ENCODE measurements at places on chromosomes 1 and 21.

DNA sequence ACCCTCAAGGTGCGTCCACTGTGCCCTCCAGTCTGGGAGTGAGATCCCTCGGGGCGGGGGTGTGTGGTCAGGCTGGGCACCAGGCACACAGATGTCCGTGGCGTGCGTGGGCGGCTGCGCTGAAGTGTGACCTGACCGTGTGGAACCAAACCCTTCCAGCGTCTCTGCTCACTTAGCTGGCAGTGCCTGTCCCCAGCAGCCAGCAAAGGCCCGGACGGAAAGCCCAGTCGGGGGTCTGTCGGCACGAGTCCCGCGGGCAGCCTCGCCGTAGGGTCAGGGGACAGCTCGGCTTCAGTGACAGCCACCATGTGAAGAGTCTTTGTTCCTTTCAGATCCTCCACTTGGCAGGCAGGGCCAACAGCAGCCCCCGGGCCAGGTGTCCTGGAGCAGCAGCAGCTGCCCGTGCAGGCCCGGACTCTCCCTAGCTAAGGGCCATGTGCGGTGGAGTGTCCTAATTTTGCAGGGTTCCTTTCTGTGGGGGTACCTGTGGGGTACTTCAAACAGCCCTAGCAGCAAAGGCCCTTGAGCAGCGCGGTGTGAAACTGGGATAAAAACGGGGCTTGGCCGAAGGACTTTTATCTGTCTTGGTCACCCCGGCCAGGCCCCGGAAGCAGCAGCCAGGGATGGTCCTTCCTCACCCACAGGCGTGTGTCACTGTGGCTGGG lies 11.6 kb downstream of the TTLL10 start:
- no peak for DNase-seq

DNA sequence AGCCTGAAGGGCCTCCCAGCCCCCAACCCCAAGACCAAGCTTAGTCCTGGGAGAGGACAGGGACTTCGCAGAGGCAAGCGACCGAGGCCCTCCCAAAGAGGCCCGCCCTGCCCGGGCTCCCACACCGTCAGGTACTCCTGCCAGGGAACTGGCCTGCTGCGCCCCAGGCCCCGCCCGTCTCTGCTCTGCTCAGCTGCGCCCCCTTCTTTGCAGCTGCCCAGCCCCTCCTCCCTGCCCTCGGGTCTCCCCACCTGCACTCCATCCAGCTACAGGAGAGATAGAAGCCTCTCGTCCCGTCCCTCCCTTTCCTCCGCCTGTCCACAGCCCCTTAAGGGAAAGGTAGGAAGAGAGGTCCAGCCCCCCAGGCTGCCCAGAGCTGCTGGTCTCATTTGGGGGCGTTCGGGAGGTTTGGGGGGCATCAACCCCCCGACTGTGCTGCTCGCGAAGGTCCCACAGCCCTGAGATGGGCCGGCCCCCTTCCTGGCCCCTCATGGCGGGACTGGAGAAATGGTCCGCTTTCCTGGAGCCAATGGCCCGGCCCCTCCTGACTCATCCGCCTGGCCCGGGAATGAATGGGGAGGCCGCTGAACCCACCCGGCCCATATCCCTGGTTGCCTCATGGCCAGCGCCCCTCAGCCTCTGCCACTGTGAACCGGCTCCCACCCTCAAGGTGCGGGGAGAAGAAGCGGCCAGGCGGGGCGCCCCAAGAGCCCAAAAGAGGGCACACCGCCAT lies 21.9 kb upstream of the ARF1 start:
- DNase-seq, result no peak

DNA sequence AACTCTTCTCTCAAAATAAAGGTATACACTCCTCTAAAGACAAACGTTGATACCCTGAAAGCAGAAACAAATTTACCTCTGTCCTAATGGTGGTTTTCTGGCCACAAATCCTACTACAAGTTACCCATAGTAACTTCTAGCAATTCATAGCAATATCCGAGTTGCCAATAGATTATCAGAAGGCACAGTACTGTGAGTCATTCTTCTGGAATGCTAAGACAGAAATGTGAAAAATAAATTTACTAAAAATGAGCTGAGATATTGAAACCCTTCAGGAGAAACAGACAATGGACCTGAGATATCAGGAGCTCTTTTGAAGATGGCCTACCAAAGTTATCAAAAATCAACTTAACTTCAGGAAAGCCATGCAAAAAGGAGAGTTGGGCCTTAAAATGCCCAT lies 715.0 kb upstream of the ADAMTS5 start:
- no peak for DNase-seq

GRCh38 chr21:38504066-38504465 lies 5.8 kb upstream of the ERG start:
- DNase-seq, result no peak

DNA sequence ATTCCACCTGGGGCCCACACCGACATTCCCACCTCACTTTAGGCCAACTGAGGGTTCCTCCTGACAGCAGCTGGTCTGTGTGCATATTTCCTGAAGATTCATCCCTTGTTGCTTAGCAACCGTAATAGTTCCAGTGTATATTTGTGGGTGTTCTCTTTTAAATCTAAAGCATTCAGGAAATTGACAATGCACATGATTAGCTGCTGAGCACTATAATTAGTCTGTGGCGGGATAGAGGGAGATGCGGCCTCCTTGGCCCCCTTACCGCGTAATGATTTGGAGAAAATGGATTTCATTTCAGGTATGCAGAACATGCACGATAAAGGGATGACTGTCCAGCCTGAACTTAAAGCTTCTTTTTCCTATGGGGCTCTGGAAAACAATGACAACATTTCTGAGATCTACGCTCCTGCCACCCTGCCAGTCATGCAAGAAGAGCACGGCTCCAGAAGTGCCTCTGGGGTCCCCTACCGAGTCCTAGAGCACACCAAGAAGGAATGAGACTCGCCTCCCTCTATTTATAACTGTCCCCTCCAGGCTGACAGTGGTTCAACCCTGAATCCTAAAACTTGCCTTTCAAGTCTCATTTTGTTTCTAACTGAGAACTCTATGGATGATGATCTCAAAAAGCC lies 33.8 kb upstream of the RCAN3 start:
- no peak for DNase-seq

DNA sequence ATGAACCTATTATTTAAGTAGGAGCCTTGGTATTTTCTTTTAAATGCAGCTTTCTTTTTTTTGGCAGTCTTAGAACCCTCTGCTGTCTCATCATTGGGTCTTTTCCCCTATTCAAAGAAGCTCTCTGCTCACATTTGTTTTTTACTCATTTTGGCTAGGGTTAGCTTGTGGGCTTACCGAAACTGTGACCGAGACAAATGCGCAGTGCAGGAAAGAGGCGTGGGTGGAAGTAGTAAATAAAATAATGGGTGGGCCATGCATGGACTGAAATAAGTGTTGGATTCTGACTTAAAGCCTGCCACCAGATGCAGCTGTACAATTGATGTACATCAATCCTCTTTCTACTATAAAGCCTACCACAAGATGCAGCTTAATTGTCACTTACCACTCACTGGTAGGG lies 14.7 kb downstream of the XPR1 start:
- no peak for DNase-seq

GRCh38 chr1:216476341-216476740 lies 53.1 kb upstream of the USH2A start:
- no peak for DNase-seq

GRCh38 chr1:7893529-7894180 lies 40.8 kb upstream of the UTS2 start:
- no peak for DNase-seq

GRCh38 chr1:93839307-93839706 lies 39.7 kb downstream of the DNTTIP2 start:
- no peak for DNase-seq

DNA sequence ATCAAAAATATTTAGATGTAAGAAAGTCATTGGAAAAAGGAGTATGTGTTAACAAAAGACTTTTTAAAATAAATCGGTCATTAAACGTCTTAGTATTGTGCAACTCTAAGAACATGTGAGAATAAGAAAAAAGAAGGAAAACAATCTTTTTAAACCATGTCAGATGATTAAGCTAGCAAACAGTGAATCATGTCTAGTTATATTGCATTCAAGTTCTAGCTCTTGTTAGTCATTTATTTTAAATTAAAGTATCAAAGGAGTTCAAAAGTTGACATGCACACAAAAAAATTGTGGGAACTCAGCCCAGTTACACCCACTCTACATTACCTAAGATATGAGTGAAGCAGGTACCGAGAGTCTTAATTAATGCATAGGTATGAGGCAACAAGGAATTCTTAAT lies 9.8 kb downstream of the FRRS1 start:
- no peak for DNase-seq

DNA sequence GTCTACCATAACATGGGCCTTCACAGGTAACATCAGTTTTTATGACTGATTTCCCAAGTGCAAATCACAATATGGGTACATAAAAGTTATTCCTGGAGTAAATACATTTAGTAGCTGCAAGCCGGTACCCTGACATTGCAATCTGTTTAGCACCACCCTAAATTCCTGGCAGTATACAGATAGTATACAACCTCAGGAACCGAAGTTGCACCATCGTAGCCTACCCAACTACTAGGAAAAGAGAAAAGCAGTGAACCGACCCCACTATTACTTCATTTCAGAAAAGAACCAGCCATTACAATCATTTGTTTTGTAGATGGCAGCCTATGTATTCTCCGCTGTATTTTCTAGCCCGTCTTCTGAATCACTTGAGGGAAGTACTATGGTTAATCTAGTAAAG lies 1.1 kb downstream of the ADIPOR1 start:
- no peak for DNase-seq

- no peak for DNase-seq
Observed at GRCh38 chr1:67393240-67393639, 37.0 kb downstream of the SERBP1 start.

DNA sequence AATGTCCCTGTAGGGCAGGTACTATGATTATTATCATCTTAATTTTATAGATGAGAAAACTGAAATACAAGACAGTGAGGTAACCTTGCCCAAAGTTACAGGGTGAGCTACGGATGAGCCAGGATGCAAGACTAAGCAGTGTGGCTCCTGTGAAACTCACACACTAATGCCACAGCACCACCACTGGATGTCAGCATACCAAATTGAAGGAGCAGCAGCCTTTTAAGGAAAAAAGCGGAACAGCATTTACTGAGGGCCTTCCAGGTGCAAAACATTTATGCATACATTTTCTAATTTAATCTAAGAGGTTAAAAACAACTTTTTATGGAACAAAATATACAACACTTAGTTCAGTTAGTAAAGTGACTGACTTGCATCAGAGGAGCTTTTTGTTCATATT lies 41.7 kb downstream of the SEC16B start:
- DNase-seq, result no peak

GRCh38 chr1:93604411-93604810 lies 77.2 kb downstream of the BCAR3 start:
- no peak for DNase-seq

DNA sequence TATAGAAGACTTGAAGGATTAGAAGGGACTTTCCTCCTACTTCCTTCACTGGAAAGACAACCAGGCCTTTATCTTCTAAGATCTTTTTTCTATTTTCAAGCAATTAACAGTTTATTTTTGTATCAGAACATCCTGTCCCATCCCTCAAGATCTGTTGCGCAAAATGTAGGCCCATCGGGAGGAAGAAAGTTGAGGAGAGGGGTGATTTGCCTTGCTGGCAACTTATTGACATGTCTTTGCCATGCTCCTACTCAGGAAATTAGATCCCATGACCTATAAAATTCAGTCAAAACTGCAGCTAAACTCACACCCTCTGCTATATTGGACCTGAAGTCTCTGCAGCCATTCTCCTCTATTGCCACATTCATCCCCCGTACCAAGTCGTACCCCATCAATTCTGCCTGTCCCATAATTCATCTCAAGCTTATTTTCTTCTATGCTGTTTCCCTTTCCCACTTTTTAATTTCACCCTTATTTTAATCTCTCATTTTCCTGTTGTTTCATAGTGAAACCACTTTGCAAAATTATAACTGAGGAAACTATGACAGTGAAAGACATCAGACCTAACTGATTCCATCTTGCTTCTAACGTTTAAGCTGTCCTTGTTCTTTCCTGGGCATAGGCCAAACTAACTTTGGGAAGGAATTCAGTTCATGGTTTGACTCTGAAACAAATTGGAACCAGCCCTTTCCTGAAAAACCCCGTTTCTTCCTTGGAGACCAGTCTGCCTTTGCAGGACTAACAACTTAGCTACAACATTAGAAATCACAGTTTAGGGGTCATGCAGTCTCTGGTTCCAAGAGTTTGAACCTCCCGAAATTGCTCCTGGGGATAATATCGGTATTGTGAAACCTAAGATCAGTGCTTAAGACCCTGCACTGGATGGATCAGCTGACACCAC lies 195.7 kb upstream of the PTBP2 start:
- no peak for DNase-seq

GRCh38 chr1:26419494-26419893 lies 8.9 kb downstream of the LIN28A start:
- DNase-seq, result no peak

GRCh38 chr1:53188099-53188498 lies 8.5 kb upstream of the CPT2 start:
- DNase-seq, result no peak

DNA sequence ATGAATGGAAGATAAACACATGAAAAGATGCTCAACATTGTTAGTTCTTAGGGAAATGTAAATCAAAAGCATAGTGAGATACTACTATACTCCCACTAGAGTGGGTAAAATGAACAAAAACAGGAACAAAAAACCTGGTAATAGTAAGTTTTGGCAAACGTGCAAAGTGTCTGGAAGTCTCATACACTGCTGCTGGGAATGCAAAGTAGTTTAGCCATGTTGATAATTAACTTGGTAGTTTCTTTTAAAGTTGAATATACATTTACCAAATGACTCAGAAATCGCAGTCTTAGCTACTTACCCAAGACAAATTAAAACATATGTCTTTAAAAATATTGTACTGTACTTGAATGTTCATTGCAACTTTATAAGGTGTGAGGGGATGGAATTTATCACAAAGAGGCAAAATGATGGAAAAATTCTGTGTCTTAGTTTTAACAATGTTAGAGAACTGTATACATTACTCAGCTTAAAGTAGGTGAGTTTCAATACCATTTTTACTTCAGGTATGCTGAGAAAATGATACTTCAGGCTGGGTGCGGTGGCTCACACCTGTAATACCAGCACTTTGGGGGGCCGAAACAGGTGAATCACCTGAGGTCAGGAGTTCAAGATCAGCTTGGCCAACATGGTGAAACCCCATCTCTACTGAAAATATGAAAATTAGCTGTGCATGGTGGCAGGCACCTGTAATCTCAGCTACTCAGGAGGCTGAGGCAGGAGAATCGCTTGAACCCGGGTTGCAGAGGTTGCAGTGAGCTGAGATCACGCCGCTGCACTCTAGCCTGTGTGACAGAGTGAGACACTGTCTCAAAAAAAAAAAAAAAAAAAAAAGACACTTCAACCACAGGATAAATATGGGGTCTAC lies 102.3 kb downstream of the PDE4B start:
- no peak for DNase-seq
